ENCODE measurements at places on chromosomes 5 and 9. TPM values are rescaled to one million over a fixed set of nuclear protein-coding genes. Genes with fewer than 3 reads are reported as not detected.

DNA sequence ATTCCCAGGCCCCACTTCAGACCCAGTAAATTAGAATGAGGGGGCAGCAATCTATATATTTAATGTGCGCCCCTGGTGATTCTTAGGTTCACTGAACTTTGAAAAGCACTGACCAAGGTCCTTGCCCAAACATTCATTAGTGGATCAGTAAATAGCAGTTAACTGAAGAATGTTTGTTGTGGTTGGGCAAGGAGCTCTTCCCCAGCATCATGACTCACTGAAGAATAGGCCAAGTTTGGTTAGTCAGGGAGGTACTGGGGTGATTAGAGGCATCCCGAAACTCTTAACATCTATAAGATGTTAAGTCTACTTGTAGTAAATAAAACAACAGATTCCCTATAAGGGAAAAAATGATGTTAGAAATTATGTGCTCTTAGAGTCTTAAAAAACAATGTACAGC is 833 bp upstream of the MROH2B start:
- DNase-seq, result no peak

DNA sequence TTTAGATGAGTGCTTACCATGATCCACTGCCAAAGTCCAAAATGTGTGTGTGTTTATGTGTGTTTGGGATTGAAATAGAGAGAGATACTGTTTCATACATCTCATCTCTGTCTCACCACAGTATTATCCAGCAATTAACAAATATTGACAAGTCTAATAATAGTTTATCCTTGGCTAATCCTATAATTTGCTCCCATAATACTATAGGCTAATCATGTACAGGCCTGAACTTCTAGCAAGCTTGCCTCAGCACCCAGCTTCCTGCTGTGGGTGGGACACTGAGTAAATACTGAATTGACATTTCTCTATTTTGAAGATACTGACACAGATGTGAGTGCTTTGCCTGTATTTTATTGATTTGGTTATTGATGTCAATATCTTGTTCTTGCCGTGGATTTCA is 35.3 kb upstream of the KCNV2 start:
- DNase-seq, result no peak

Gene IARS1
- 127 TPM for total RNA-seq

GRCh38 chr9:131072107-131072870 is 24.0 kb upstream of the AIF1L start:
- no peak for DNase-seq

Gene DIAPH1
- 43.6 TPM for total RNA-seq

- peak; percentile 33 for DNase-seq
These were observed 23.1 kb upstream of the ERCC6L2 start for GRCh38 chr9:95852059-95853032.

- DNase-seq, result no peak
These were observed 171.2 kb downstream of the SLC12A2 start for GRCh38 chr5:128254789-128255188.

Gene OTP
- total RNA-seq, result not detected

GRCh38 chr9:107342476-107343161 is 59.5 kb downstream of the RAD23B start:
- DNase-seq, result no peak

Gene FSTL4
- not detected for total RNA-seq

- DNase-seq, result no peak
These were observed 10.9 kb upstream of the JMY start for GRCh38 chr5:79225026-79225425.

Gene LRRC19
- not detected for total RNA-seq

DNA sequence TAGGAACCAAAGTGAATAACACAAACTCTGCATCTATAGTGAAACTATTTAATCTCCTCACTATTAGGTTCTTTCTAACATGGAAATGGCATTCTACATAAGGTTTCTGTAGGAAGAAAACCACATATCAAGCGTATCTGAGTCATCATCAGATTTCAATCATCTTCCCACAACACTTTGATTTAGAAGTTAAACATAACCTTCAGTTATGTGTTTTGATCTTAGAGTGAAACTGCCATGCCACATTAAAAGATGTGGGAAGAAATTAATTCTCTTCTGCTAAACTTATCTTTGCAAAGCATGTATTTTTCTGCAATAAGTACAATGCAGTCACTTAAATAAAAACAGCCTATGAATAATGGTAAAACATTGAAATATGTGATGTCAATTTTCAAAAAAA is 55.0 kb downstream of the MEF2C start:
- DNase-seq, result no peak

Gene PCDHGB6
- total RNA-seq, result 0.75 TPM

GRCh38 chr9:90722071-90722470 is 79.4 kb upstream of the DIRAS2 start:
- DNase-seq, result no peak

- DNase-seq, result no peak
These were observed 797.2 kb downstream of the EFNA5 start for GRCh38 chr5:106873568-106873967.

GRCh38 chr5:1335540-1336095 is 9.3 kb downstream of the CLPTM1L start:
- DNase-seq, result no peak

Gene CDK7
- total RNA-seq, result 61.3 TPM

- DNase-seq, result no peak
These were observed 479.8 kb downstream of the DIRAS2 start for GRCh38 chr9:90162819-90163218.

- DNase-seq, result no peak
These were observed 162.3 kb downstream of the FGF18 start for GRCh38 chr5:171581781-171582180.

GRCh38 chr9:138025417-138025816 is 147.8 kb downstream of the CACNA1B start:
- no peak for DNase-seq

GRCh38 chr9:81653240-81653639 is 36.1 kb downstream of the TLE1 start:
- no peak for DNase-seq

Gene QRFP
- not detected for total RNA-seq

GRCh38 chr9:69016191-69017096 is 2.5 kb upstream of the PRKACG start:
- no peak for DNase-seq

All from Caki2 (cell line).